ENCODE measurements at places on chromosomes 4 and X.

GRCh38 chrX:40908026-40908425 lies 172.7 kb upstream of the MED14 start:
- no peak for DNase-seq

GRCh38 chrX:109691277-109691676 lies 41.8 kb downstream of the ACSL4 start:
- no peak for DNase-seq

GRCh38 chr4:94168321-94168720 lies 39.3 kb upstream of the SMARCAD1 start:
- DNase-seq, result no peak

DNA sequence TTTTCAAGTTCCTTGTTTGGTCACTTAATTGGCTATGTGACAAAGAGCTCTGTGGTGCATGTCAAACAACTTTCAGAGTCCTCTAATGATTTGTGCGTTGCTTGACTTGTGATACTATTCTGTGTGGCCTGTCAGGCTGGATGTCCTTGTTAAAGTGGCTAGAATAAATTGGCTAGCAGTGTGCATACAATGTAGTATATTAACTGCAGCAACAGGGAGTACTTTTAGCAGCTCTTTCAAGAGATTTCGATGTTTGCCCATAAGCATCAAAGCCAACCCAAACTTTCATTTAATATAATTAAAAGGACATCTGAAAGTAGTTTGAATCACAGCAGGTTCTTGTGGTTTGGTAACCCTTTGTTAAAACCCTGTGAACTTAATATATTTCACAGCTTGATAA lies 718.9 kb downstream of the ADGRL3 start:
- no peak for DNase-seq

Data from stimulated activated effector memory CD8-positive, alpha-beta T cell treated with anti-CD3 and anti-CD28 coated beads, Interleukin-12 subunit alpha, Interleukin-12 subunit beta, amount 100 ng/mL, for 72 hours (primary cell).